Stomach (tissue), 19 donors: ENCODE measurements at places on chromosomes 3 and 15. TPM values are rescaled to one million over a fixed set of nuclear protein-coding genes. Genes with fewer than 3 reads are reported as not detected.

DNA sequence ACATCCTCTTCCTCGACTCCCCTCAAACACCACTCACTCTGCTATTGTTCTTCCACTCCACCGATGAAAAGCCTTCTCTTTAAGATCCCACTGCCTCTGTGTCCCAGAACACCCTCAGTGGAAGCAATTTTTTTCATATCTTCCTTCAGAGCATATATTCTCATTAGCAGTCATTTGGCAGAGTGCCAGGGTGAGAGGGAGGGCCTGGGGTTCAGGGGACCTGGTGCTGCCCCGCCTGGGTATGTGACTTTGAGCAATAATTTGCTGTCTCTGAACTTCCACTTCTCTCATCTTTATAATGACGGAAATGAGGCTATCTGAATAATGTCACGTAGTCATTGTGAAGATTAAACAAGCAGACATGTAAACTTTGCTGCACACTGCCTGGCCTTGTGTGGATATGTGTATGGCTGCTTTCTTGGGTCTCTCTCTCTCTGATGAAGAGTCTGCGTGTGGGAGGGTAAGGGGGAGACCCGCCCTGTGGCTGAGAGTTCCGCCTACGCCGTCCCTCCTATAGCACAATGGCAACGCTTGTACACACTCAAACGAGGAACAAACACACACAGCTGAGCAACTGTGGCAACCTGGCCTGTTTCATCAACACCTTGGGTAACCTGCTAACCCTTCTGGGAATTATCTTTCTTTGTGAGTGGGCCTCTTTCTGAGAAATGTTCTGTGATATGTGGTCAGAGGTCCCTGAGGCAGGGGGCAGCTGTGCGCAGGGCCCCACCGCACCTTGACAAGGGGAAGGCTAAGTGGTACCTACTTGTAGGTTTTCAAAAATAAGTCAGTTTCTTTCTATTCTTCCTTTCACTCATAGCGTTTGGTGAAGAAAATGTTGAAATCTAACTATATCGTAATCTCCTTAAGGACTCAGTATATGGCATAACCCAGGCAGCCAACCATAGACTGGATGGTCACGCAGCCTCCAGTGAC is 369.8 kb downstream of the SV2B start:
- no peaks in the 10 kb centered on the region for H3K27me3 ChIP-seq
- H3K4me1 ChIP-seq = peaks cover 33% of the 10 kb centered on the region
- DNase-seq = peak; percentile 29
- no peaks in the 10 kb centered on the region for H3K36me3 ChIP-seq
- peak overlapping the region; percentile 46 for H3K27ac ChIP-seq

The GMNC gene
- total RNA-seq = not detected

GRCh38 chr15:62412686-62413085 is 247.6 kb upstream of the C2CD4B start:
- no peak overlapping the region for H3K4me3 ChIP-seq
- DNase-seq = peak; percentile 52
- no peaks in the 10 kb centered on the region for H3K36me3 ChIP-seq
- H3K4me1 ChIP-seq = peaks cover 21% of the 10 kb centered on the region
- no peak overlapping the region for H3K27ac ChIP-seq

GRCh38 chr3:7070461-7070860 is 209.5 kb downstream of the GRM7 start:
- H3K27ac ChIP-seq = no peak overlapping the region
- H3K27me3 ChIP-seq = no peaks in the 10 kb centered on the region
- DNase-seq = no peak
- H3K4me1 ChIP-seq = no peaks in the 10 kb centered on the region

GRCh38 chr3:23671851-23672589 is 133.7 kb upstream of the UBE2E1 start:
- no peaks in the 10 kb centered on the region for H3K36me3 ChIP-seq
- H3K4me1 ChIP-seq = no peaks in the 10 kb centered on the region
- peak overlapping the region; percentile 45 for H3K4me3 ChIP-seq
- no peaks in the 10 kb centered on the region for H3K27me3 ChIP-seq
- peak; percentile 36 for DNase-seq

The KLHL6 gene
- 3.9 TPM for total RNA-seq

The TJP1 gene
- total RNA-seq = 124 TPM

The HEG1 gene
- 31.7 TPM for total RNA-seq

The RBP2 gene
- not detected for total RNA-seq

The CPLX3 gene
- not detected for total RNA-seq

DNA sequence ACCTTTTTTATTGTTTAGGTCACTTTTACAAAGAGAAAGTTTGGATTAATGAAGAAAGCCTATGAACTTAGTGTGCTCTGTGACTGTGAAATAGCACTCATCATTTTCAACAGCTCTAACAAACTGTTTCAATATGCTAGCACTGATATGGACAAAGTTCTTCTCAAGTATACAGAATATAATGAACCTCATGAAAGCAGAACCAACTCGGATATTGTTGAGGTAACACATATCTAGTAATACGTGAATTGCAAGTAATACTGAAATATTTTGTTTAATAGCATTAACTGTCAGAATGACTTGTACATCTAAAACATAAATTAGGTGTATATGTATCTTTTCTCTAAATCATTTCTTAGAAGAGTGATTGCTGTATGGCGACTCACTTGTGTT is 79.8 kb downstream of the MEF2A start:
- no peak for DNase-seq
- peaks cover 9% of the 10 kb centered on the region for H3K4me1 ChIP-seq
- H3K36me3 ChIP-seq = no peaks in the 10 kb centered on the region
- H3K27me3 ChIP-seq = no peaks in the 10 kb centered on the region

GRCh38 chr15:60708684-60709083 is 229.7 kb upstream of the ICE2 start:
- H3K36me3 ChIP-seq = no peaks in the 10 kb centered on the region
- DNase-seq = no peak
- peaks cover 7% of the 10 kb centered on the region for H3K4me1 ChIP-seq
- no peak overlapping the region for H3K4me3 ChIP-seq

GRCh38 chr3:143811602-143812001 is 36.7 kb downstream of the SLC9A9 start:
- peak overlapping the region; percentile 43 for H3K27ac ChIP-seq
- no peak for DNase-seq
- peaks cover 19% of the 10 kb centered on the region for H3K4me1 ChIP-seq
- H3K36me3 ChIP-seq = no peaks in the 10 kb centered on the region
- no peaks in the 10 kb centered on the region for H3K27me3 ChIP-seq

The CRYGS gene
- total RNA-seq = not detected

The PODXL2 gene
- 15.6 TPM for total RNA-seq

The TUSC7 gene
- not detected for total RNA-seq

The LYSMD2 gene
- 24.9 TPM for total RNA-seq

DNA sequence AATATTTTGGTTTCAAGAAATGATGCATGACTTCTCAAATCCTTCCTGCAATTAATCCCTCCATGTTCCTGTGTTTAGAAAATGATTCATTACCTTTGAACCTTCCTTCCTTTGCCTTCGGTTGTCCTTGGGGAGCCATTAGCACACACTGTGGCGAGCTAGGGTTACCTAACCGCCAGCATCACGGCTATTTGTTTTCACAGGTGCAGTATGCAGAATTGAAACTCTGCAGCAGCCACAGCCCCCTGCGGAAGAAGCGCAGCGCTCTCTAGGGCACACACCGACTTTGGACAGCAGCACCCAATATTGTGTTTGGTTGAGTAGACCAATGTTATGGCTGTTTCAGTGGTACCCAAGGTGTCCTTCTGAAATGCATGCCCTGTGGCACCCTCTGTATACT is 247.4 kb downstream of the MCTP2 start:
- no peaks in the 10 kb centered on the region for H3K27me3 ChIP-seq
- DNase-seq = no peak
- no peaks in the 10 kb centered on the region for H3K4me1 ChIP-seq
- no peak overlapping the region for H3K27ac ChIP-seq
- H3K4me3 ChIP-seq = no peak overlapping the region
- H3K36me3 ChIP-seq = no peaks in the 10 kb centered on the region

DNA sequence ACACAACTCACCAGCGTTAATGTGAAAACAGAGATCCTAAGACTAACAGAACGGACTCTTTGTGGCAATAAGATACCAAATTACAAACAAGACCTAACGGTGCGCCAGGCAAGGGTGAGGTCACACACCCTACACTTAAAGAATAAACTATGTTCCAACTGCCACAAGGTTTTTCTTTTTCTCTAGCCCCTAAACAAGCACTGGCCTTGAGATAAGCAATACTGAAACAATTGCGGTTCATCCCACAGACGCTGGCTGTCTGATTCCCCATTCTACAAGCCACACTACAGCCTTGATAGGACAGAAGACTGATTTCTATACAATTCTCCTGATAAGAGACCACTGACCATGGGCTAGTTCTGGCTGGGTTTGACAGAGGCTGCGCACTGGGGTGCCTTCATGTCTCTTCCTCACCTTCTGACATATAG is 20.5 kb upstream of the LIMD1 start:
- no peak overlapping the region for H3K4me3 ChIP-seq
- DNase-seq = no peak
- no peak overlapping the region for H3K27ac ChIP-seq
- H3K4me1 ChIP-seq = no peaks in the 10 kb centered on the region
- H3K36me3 ChIP-seq = no peaks in the 10 kb centered on the region
- H3K27me3 ChIP-seq = no peaks in the 10 kb centered on the region

DNA sequence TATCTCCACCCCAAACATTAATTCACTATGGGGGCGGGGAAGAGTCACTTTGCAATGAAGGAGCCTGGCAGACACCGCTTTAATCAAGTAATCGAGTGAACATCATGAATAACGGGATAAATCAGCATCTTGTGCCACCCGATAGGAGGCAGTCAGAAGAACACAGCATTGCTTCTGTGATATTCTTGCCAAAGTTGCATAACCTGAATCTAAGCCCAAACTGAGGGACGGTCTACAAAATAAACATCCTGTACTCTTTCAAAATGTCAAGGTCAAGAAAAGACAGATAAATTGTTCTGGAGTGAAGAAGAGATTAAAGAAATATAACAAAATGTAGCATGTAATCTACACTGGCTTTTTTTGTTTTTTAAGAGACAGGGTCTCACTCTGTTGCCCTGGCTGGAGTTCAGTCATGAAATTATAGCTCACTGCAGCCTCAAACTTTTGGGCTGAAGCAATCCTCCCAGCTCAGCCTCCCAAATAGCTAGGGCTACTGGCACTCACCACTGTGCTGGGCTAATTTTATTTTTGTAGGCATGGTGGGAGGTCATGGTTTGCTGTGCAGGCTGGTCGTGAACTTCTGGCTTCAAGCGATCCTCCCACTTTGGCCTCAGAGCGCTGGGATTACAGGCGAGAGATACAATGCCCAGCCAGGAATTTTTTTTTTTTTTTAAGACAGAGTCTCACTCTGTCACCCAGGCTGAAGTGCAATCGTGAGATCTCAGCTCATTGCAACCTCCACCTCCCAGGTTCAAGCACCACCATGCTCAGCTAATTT is 20.1 kb upstream of the VWA5B2 start:
- no peak overlapping the region for H3K27ac ChIP-seq
- H3K4me1 ChIP-seq = no peaks in the 10 kb centered on the region
- no peaks in the 10 kb centered on the region for H3K36me3 ChIP-seq
- no peak overlapping the region for H3K4me3 ChIP-seq
- H3K27me3 ChIP-seq = peaks cover 18% of the 10 kb centered on the region

DNA sequence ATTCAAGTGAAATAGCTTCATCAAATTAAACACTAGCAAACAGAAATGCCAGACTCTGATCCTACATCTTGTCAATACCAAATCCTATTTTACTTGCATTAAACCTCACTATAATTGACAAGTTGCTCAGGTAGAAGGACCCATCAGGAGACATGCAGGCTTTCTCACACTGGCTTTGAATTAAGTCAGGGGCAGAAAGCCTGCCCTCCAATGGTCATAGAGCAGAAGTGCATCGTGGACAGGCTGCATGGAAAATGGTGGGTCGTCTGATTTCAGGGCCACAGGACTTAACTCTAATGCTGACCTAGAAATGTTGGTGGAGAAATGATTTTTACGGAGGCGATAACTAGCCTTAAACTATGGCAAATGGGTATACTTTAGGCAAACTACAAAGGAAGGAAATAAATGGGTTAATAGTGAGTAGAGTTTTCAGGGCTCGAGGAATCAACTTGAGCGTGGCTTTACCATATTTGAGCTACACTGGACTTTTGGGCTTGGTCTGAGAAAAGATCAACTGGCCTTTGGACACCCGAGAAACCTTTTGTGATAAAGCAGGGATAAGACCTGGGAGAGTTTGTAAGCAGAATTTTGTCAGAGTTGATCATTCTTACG is 283.9 kb downstream of the GRM7 start:
- no peaks in the 10 kb centered on the region for H3K4me1 ChIP-seq
- H3K36me3 ChIP-seq = no peaks in the 10 kb centered on the region

The LNP1 gene
- not detected for total RNA-seq

DNA sequence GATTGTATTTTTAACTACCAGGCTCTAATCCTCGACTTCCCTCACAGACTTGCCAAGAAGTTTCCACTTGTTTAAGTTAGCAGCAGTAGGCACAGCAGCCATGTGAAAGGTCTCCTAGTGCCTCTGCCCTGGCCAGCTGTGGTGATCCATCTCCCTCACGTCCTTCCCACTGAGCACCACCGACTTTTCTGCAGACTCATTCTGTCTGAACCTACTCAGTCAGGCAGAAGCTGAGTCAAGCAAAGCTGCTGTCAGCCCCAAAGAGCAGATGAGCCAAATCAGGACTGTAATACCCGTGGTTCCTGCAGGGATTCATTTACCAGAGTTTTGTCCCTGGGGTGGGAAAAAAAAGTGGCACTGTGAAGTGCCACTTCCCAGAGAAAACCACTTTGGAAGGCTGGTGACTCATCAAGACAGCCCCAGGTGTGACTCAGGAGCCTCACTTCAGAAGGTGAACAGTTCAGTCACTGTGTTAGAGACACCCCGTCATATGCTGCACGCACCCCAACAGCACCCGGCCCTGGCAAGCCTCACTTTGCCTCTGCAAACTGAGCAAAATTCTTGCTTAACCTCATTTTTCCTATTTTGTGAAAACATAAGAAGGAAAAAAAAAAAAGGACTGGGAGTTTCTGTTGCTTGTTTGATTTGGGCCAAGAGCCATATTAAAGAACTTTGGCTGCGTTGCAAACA is 76.0 kb downstream of the WWTR1 start:
- peak; percentile 59 for DNase-seq
- H3K27me3 ChIP-seq = no peaks in the 10 kb centered on the region
- H3K4me3 ChIP-seq = no peak overlapping the region

The ATP13A5 gene
- total RNA-seq = not detected

DNA sequence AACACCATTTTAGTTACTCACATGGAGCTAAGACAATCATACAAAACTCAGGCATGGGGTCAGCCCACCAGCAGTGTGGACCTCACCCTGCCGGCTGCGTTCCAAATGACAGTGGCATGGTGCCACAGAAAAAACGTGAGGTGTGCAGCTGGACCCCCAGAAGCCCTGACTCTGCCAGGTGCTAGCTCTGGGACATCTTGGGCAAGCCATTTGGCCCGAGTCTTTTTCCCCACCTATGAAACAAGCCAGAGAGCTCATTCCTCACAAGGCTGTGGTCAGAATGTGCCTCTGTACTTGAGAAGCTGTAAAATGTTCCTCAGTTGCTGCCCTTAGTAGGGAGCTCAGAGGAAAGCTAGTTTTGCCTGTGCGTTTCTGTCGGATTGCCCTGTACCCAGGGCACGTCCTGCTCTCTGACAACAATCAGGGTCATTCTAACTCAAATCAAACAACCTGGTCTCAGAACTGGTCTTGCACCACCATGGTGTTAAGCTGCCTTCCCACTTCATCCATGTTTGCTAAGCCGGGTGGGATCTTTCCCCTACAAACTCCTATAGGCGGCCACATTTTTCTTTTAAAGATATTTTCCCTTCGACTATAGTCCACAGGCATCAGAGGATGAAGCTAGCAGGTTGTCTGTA is 44.9 kb downstream of the LIPC start:
- H3K4me1 ChIP-seq = peaks cover 6% of the 10 kb centered on the region
- H3K27me3 ChIP-seq = no peaks in the 10 kb centered on the region
- DNase-seq = no peak
- H3K4me3 ChIP-seq = no peak overlapping the region

- peak overlapping the region; percentile 89 for H3K27ac ChIP-seq
- no peak for DNase-seq
- peaks cover 62% of the 10 kb centered on the region for H3K36me3 ChIP-seq
Observed at GRCh38 chr15:89122505-89123180, 34.4 kb downstream of the ABHD2 start.
